ENCODE measurements at places on chromosomes 2 and 18. TPM values are rescaled to one million over a fixed set of nuclear protein-coding genes. Genes with fewer than 3 reads are reported as not detected.

GRCh38 chr18:79853993-79854364, 56.2 kb downstream of the KCNG2 start:
- DNase-seq = no peak

DNA sequence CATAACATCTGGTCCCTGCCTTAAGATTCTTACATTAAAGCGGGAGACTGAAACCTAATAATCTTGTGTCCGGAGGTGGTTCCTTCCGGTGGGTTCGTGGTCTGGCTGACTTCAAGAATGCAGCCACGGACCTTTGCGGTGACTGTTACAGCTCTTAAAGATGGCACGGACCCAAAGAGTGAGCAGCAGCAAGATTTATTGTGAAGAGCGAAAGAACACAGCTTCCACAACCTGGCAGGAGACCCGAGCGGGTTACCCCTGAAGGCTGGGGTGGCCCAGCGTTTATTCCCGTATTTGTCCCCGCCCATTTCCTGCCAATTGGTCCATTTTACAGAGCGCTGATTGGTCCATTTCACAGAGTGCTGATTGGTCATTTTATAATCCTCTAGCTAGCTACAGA, 122.3 kb upstream of the SIX2 start:
- DNase-seq = no peak

DNA sequence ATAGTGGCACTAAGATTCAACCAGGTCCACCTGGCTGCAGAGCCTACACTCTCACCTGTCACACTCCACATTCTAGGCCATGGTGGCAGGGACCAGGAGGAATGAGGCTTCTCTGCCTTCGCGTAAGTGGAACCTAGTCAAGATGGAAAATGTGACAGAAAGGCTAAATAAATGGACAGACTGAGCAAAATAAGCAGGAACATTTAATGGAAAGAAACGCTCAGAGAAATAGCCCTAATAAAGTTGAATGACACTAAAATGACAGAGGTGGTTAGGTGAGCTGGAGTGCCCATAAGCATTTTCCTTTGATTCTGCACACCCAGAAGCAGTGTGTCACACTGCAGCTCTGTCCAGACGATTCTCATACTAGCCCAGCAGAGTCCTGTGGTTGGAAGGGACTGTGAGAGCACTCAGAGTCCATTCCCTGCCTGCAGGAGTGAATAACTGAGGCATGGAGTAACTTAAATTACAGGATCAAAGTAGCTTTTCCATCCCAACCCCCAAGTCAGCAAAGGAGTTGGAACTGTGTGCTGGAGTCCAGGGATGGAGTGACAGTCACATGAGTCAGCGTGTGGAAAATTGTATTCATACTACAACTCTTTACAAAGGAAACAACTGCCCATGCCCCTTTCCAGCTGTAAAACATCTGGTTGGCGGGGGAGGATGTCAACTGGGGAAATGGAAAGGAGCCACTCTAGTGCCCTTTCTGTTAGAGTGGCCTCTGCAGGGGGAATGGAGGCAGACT, 105.4 kb upstream of the LGALSL start:
- no peak for DNase-seq

- DNase-seq = no peak
Observed at GRCh38 chr2:201128933-201129505, 13.1 kb downstream of the CFLAR start.

The GPR75 gene
- total RNA-seq = 2.1 TPM

The DPP10 gene
- 2.1 TPM for total RNA-seq

The DCDC2C gene
- total RNA-seq = 22.3 TPM

The CHST9 gene
- total RNA-seq = 0.30 TPM

The POMC gene
- total RNA-seq = 8.6 TPM

The MREG gene
- 3.3 TPM for total RNA-seq

All from tibial nerve (tissue), 4 donors.